ENCODE measurements at places on chromosomes 7 and 10. TPM values are rescaled to one million over a fixed set of nuclear protein-coding genes. Genes with fewer than 3 reads are reported as not detected.

DNA sequence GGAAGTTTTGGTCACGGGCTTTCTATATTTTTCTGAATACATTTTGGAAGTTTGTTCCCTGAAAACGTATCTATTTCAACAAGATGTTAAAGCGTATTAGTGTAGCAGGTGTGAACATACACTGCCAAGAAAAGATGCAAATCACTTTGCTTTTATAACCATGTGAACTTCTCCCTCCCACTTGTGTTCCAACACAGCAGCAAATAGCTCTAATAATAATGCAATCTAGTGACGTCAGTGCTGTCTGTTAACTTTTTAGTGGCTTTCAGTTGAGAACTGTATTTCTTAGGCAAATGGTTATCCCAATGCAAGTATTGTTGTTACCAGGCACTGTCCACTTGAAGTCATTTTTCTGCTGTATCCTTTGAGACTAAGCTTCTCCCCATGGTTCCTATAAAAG, 188.4 kb upstream of the IGFBP3 start:
- DNase-seq: no peak
- H3K4me3 ChIP-seq: no peak overlapping the region
- peaks cover 3% of the 10 kb centered on the region for H3K27me3 ChIP-seq
- no peaks in the 10 kb centered on the region for H3K4me1 ChIP-seq

The HHEX gene
- 0.16 TPM for total RNA-seq

DNA sequence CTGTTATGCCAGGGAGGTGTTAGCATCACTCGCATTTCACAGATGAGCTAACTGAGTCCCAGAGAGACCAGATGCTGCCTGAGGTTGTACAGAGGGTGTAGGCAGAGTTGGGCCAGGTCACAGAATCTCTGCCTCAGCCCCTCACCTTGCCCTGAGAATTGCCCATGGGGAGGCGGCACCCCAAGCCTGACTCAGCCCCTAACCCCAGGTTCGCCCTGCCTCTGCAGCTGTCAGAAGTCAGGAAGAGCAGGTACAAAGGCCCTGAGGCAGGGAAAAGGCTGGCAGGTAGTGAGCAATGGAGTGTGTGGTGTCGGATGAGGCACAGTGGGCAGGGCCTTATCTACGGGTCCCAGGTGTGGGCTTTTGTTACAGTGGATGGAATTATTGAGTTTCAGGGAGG, 79.4 kb downstream of the MYL10 start:
- no peaks in the 10 kb centered on the region for H3K36me3 ChIP-seq
- no peak for DNase-seq
- H3K27ac ChIP-seq: no peak overlapping the region
- H3K4me3 ChIP-seq: no peak overlapping the region

The GPR141 gene
- total RNA-seq: not detected

The CYP2C19 gene
- total RNA-seq: not detected

- no peak overlapping the region for H3K27ac ChIP-seq
- no peaks in the 10 kb centered on the region for H3K27me3 ChIP-seq
- H3K4me3 ChIP-seq: no peak overlapping the region
Observed at GRCh38 chr7:2811476-2812113, 32.5 kb downstream of the GNA12 start.

DNA sequence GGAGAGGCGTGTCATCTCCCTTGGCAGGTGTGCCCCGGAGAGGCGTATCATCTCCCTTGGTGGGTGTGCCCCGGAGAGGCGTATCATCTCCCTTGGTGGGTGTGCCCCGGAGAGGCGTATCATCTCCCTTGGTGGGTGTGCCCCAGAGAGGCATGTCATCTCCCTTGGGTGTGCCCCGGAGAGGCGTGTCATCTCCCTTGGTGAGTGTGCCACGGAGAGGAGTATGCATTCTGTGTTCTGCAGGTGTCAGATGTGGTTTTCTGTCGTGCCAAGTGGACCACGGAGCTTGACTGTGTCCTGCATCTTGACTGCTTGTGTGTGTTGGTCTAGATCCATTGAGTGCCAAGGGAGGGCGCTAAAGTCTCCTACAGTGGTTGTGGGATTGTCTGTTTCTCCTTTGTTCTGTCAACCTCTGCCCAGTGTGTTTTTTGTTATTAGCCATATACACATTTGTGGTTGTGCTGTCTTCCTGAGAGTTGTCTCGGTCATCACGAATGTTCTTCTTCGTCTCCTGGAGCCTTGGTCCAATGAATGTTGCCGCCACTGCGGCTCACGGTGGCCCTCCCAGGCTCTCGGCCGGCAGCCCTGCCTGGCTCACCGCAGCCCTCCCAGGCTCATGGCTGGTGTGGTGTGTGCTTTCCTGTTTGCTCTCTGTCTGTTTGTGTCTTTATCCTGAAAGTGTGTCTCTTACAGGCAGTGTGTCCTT, 96.8 kb downstream of the INPP5A start:
- H3K4me1 ChIP-seq: peaks cover 9% of the 10 kb centered on the region
- peaks cover 5% of the 10 kb centered on the region for H3K27me3 ChIP-seq
- no peak for DNase-seq
- H3K4me3 ChIP-seq: no peak overlapping the region

The RBM20 gene
- not detected for total RNA-seq

The COL1A2 gene
- 10.2 TPM for total RNA-seq

The FIS1 gene
- total RNA-seq: 138 TPM

GRCh38 chr10:119371704-119372663, 164.6 kb downstream of the GRK5 start:
- H3K27me3 ChIP-seq: no peaks in the 10 kb centered on the region
- no peak for DNase-seq
- no peak overlapping the region for H3K4me3 ChIP-seq
- peaks cover 9% of the 10 kb centered on the region for H3K36me3 ChIP-seq

DNA sequence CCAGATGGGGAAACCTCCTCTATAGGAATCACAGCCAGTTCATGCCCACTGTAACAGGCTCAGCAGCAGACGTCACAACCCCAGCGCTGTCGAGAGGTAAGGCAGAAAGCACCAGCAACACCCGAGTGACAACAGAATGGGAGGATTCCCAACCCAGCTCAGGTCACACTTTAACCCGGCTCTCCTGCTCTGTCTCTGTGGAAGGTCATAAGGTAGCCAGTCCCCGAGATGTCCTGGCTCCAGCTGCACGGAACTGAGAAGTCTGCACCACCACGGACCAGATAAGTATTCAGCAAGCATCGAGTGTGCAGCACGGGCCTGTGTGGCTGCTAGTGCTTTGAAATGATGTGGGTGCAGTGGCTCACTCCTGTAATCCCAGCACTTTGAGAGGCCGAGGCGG, 236.7 kb upstream of the TCERG1L start:
- no peaks in the 10 kb centered on the region for H3K27me3 ChIP-seq
- DNase-seq: no peak
- no peak overlapping the region for H3K27ac ChIP-seq
- no peaks in the 10 kb centered on the region for H3K36me3 ChIP-seq
- no peak overlapping the region for H3K4me3 ChIP-seq
- no peaks in the 10 kb centered on the region for H3K4me1 ChIP-seq

DNA sequence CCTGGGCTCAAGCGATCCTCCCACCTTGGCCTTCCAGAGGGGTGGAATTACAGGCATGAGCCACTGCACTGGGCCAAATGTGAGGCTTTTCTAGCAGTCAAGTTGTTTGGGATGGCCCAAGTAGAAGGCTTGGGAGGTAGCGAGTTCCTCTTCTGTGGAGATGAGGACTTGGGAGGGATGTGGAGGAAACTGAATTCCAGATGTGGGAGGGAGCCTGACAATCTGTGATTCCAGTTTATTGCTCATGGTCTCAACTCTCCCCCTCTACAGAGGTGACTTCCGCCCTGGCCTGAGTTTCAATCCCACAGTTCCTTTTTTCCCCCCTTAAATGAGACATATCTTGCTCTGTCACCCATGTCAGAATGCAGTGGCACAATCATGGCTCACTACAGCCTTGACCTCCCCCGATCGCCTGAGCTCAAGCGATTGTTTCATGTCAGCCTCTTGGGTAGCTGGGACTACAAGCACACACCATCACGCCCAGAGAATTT, 3.4 kb downstream of the STYXL1 start:
- no peak overlapping the region for H3K27ac ChIP-seq
- H3K27me3 ChIP-seq: no peaks in the 10 kb centered on the region
- peaks cover 25% of the 10 kb centered on the region for H3K4me1 ChIP-seq
- no peak for DNase-seq

- no peaks in the 10 kb centered on the region for H3K36me3 ChIP-seq
- no peak overlapping the region for H3K4me3 ChIP-seq
- H3K4me1 ChIP-seq: no peaks in the 10 kb centered on the region
- H3K27ac ChIP-seq: no peak overlapping the region
- H3K27me3 ChIP-seq: peaks cover 5% of the 10 kb centered on the region
Observed at GRCh38 chr10:59561477-59562121, 148.1 kb downstream of the SLC16A9 start.

DNA sequence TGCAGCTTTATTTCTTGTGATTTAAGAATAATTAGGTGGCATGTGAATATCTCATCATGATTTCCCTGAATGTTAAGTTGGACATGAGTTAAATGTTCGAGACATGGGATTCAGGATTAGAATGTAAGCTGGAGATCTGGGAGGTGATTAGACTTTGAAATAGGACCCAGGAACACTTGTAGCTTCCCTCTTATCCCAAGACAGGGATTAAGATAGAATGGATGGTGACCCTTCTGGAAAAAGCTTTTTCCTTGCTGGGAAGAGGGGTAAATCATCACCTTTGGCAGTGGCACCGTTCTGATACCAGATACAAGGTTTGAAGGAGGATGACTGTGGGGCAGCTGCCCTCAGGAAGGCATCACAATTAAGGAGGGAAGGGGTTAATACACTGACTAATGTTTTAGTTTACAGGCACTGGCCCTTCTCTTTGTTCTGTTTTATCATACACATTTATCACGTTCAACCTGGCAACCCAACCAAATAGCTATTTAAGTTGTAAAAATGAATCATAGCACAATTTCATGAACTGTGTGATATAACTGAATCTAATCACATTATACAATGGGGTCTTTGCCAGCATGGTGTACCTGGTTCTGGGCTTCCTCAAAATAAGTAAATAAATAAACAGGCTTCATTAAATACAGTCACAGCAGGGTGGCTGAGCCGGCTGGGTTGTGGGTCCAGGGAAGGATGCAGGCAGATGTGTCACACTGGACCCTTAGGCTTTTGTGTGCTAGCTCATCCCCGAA, 212.7 kb downstream of the LRMDA start:
- H3K36me3 ChIP-seq: no peaks in the 10 kb centered on the region
- no peaks in the 10 kb centered on the region for H3K4me1 ChIP-seq
- no peak overlapping the region for H3K27ac ChIP-seq
- H3K4me3 ChIP-seq: no peak overlapping the region
- no peak for DNase-seq

The TACC2 gene
- not detected for total RNA-seq

The HOXA1 gene
- 0.16 TPM for total RNA-seq

The TAF5 gene
- total RNA-seq: 11.0 TPM

- DNase-seq: no peak
- H3K4me3 ChIP-seq: no peak overlapping the region
- H3K27me3 ChIP-seq: no peaks in the 10 kb centered on the region
Observed at GRCh38 chr10:94623572-94623971, 60.0 kb upstream of the CYP2C18 start.

GRCh38 chr7:117154721-117155120, 168.1 kb downstream of the WNT2 start:
- no peak overlapping the region for H3K4me3 ChIP-seq
- peaks cover 2% of the 10 kb centered on the region for H3K27me3 ChIP-seq
- no peaks in the 10 kb centered on the region for H3K4me1 ChIP-seq
- DNase-seq: no peak
- H3K27ac ChIP-seq: no peak overlapping the region
- H3K36me3 ChIP-seq: no peaks in the 10 kb centered on the region

GRCh38 chr7:101630591-101630990, 1.5 kb upstream of the MYL10 start:
- H3K36me3 ChIP-seq: no peaks in the 10 kb centered on the region
- H3K4me3 ChIP-seq: no peak overlapping the region
- no peaks in the 10 kb centered on the region for H3K4me1 ChIP-seq

DNA sequence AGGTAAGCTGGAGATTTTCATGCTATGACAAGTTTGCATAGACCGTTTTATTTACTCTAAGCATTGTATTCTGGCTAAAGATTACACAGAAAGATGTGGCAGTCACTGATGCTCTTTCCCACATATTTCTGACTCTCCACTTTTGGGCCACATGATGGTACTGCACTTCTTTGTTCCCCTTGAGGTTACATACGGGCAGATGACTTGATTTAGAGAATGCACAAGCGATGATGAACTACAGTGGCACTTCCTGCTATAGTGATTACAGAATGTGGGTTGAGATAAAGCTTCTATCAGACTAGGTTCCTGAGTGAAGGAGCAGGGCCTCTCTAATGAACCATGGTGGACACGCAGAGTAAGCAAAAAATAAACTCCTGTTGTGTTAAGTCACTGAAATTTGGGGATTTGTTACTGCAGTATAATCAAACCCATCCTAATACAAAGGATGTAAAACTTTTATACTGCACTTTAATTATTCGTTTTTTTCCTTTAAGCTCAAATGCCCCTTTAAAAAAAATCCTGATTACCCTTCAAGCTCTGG, 177.9 kb downstream of the TAX1BP1 start:
- no peaks in the 10 kb centered on the region for H3K27me3 ChIP-seq
- no peak overlapping the region for H3K4me3 ChIP-seq
- H3K27ac ChIP-seq: no peak overlapping the region
- no peak for DNase-seq
